Progenitor cell of endocrine pancreas (in vitro differentiated cells): ENCODE measurements at places on chromosomes 2 and 18. TPM values are rescaled to one million over a fixed set of nuclear protein-coding genes. Genes with fewer than 3 reads are reported as not detected.

Gene DDX18
- 65.5 and 70.1 TPM in 2 replicates for total RNA-seq

Gene SLC66A2
- total RNA-seq: 31.0 and 31.6 TPM in 2 replicates

DNA sequence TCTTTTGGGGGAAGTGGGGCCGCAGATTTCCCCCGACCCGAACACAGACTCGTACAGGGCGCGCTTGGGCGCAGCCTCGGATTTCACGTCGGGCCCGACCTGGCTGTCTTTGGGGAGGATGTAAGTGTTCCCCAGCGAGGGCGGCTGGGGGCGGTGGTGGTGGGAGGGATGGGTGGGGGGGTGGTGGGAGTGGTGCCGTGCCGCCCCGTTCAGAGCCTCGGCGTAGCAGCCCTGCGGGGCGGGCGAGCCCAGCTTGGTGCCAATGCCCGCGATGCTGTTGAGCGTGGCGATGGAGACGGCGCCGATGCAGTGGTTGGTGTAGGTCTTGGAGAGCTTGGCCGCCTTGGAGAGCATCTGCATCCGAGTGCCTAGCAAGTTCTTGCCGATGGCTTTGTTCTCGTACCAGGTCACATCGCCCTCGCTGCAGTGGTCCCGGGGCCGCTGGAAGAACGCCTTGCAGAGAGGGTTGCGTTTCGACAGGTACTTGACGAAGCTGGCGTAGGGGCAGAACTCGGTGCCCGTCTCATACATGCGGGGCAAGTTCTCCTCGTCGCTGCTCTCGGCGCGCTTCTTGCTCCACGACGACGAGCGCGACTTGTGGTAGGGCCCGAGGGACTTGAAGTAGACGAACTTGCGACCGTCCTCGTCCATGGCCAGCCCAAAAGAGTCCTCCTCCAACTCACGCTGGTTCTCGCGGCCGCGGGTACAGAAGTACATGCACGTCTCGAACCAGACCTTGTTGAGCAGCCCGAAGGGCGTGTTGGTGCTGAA lies 1.3 kb downstream of the KCTD1 start:
- no peak for DNase-seq
- peak overlapping the region; percentile 83 for H3K4me3 ChIP-seq
- peak overlapping the region; percentile 67 for H3K27ac ChIP-seq
- peaks cover 30% of the 10 kb centered on the region for H3K27me3 ChIP-seq
- H3K4me1 ChIP-seq: peaks cover 48% of the 10 kb centered on the region

DNA sequence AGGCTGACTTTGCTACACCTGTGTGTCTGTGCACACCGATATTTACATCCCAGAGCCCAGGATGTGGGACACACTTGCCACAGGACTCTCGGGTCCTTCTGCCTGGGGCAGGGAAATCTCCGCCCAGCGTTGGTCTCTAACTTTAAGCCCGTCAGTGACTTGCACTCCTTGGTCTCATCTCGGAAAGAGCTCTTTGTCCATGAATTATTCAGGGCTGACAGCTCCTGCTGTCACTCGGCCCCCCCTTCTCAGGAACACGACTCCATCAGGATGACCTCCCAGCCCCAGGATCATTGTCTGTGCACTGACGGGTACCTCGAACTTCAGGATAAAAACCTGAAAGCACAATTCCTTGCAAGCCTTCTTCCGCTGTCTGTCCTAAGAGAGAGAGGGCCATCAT lies 26.6 kb downstream of the PLB1 start:
- H3K4me3 ChIP-seq: no peak overlapping the region
- H3K4me1 ChIP-seq: peaks cover 27% of the 10 kb centered on the region
- DNase-seq: no peak
- no peak overlapping the region for H3K27ac ChIP-seq
- H3K36me3 ChIP-seq: no peaks in the 10 kb centered on the region

DNA sequence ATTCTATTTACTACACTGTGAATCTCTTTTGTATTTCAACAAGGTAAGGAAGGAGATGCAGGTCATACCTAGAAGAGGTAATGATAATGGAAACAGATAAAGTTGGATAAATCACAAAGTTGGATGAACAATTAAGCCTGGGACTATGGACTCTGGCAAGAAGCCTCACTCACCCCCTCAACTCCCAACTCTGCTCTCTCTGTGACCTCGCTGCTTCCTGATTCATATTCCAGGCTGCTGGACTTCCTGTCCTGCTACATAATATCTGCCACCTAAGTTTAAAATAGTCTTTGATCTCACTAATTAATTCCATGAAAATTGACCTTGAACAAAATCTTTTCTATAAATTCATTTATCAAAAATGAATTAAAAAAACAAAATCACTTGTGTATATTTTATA lies 215.3 kb downstream of the CALCRL start:
- H3K4me3 ChIP-seq: no peak overlapping the region
- no peak overlapping the region for H3K27ac ChIP-seq
- H3K4me1 ChIP-seq: no peaks in the 10 kb centered on the region
